ENCODE measurements at places on chromosomes 16 and 17. TPM values are rescaled to one million over a fixed set of nuclear protein-coding genes. Genes with fewer than 3 reads are reported as not detected.

DNA sequence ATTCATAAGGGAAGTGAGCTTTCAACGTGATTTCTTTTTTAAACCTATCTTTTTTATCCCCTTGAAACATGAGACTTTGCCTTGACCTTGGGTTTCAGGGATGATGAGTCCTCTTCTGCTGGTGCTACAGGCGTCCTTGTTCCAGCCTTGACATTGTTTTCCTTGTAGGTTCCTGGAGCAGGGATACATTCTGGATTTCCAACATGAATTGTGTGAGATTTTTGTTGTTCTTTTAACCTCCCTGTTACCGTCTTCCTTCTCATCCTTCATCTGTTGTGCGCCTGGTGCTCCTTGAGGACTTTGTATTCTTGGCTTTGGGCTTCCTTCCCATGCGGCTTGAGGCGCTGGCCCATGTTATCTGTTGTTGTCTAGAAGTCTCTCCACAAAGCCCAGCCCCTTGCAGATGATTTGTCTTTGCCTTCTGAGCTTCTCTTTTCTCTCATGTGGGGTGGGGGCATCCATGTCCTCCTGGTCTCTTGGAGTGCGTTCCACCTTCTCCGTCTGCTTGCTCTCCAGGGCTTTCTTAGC is 283.6 kb downstream of the SNX29 start:
- H3K36me3 ChIP-seq = no peaks in the 10 kb centered on the region
- no peaks in the 10 kb centered on the region for H3K27me3 ChIP-seq
- no peak overlapping the region for H3K4me3 ChIP-seq
- no peak overlapping the region for H3K27ac ChIP-seq

DNA sequence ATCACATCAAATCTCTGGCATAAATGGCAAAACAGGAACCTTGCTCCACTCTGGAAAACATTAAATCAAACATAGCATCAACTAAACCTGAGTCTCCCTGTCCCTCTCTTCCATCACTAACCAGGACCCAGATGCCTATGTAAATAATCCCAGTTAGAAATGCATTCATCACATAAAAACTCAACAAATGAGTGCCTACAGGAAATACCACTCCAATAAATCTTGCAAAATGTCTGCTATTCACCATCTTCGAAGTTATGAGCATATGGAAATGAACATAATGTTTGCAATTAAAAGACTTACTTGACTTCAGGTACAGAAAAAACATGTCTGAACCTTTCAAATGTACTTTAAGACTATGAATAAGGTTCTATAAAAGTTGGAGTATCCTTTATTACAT is 425.0 kb downstream of the CDH11 start:
- no peaks in the 10 kb centered on the region for H3K36me3 ChIP-seq
- no peak overlapping the region for H3K27ac ChIP-seq
- H3K4me1 ChIP-seq = no peaks in the 10 kb centered on the region
- DNase-seq = no peak
- no peak overlapping the region for H3K4me3 ChIP-seq

- no peak overlapping the region for H3K27ac ChIP-seq
- H3K27me3 ChIP-seq = no peaks in the 10 kb centered on the region
- H3K36me3 ChIP-seq = no peaks in the 10 kb centered on the region
- H3K4me1 ChIP-seq = no peaks in the 10 kb centered on the region
- H3K4me3 ChIP-seq = no peak overlapping the region
Observed at GRCh38 chr17:15263206-15263579, 1.9 kb downstream of the PMP22 start.

QPRT gene
- 39.6 TPM for total RNA-seq
